Fibroblast of skin of right biceps (primary cell): ENCODE measurements at places on chromosomes 16 and 17.

DNA sequence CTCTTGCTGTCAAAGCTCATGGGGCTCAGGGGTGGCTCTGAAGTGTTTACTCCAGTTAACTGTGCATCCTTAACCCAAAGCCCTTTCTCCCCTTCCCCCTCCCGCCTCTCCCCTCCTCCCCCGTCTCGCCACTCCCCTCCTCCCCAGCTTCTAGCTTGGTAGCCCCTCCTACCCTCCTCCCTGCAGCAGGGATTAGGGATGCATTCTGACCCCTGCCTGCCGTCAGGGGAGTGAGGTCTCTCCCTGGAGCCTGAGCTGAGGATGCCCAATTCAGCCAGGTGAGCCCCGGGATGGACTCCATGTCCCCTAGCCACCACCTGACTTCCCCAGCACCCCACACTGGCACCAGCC is 1.6 kb downstream of the HS3ST6 start:
- no peak for DNase-seq

DNA sequence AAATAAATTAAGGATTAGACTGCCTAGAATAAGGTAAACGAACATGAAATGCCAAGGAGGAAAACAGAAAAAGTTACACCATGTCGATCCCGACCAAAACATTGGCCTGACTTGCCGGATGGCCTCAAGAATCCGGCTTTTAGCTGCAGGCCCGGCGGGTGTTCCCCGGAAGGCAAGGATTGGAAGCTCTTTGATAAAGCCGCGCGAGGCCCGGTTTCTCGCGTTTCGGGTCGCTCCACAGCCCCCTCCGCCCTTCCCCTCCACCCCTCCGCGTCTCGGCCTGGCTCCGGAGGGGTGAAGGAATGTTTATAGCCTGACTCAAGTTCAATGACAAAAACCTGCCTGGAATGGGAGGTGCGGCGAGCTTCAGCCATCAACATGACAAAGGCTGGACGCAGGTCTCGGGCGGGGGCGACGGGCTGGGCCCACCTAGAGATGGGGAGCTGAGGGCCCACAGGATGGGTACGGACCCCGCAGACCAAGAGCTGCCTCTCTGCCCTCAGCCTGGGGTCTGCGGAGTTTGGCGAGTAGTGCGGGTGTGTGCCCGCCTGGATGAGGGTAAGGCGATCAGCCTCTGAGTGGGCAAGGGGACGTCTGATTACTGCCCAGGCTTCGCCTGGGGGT is 2.6 kb downstream of the PRAC1 start:
- no peak for DNase-seq

DNA sequence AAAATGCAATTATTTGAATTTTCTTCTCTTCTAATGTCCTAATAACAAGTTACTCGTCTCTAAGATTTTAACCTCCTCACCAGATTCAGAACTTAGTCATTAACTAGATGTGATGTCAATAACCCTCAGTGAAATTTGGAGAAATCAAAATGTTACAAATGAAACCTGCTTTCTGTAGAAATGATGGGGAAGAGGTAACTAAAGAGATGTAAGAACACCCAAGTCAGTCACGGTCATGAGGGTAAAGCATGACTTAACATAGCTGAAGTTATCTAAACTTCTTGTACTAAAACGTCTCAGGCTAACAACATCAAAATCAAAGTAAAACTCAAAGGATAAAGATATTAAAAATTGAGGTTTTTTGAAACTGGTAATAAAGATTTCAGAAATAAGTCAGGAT is 9.7 kb downstream of the RNFT1 start:
- DNase-seq: no peak

GRCh38 chr16:85860413-85861094 is 38.4 kb upstream of the IRF8 start:
- DNase-seq: no peak

DNA sequence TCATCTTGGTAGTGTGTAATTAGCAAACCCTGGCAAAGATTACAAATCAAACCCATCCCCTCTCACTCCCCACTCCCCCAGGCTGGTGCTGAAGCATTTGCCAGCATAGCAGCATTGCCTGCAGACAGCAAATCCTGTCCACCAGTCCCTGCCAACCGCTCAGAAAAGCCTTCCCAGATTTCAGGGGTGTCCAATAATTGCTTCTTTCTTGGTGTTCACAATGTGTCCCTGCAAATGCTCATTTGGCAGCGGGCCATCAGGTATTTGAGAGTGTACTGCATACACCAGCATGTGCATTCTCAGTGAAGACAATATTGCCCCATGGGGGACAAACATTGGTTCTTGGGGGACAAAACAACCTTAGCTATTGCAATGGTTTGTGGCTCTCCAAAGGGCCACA is 28.2 kb downstream of the ORC6 start:
- DNase-seq: no peak

- DNase-seq: peak; percentile 71
These were observed 153.1 kb upstream of the NOG start for GRCh38 chr17:56440419-56440818.
